ENCODE measurements at places on chromosomes 7 and 10. TPM values are rescaled to one million over a fixed set of nuclear protein-coding genes. Genes with fewer than 3 reads are reported as not detected.

The CPN1 gene
- total RNA-seq: not detected

- no peak for DNase-seq
Observed at GRCh38 chr7:3349126-3349525, 48.1 kb downstream of the SDK1 start.

GRCh38 chr10:78756604-78757343, 312.0 kb upstream of the ZMIZ1 start:
- DNase-seq: peak; percentile 24

The AGAP5 gene
- total RNA-seq: 8.4 TPM

The SPDYE11 gene
- not detected for total RNA-seq

GRCh38 chr7:108016841-108017775, 14.1 kb upstream of the LAMB1 start:
- no peak for DNase-seq

- no peak for DNase-seq
Observed at GRCh38 chr10:123521556-123521955, 144.6 kb upstream of the GPR26 start.

DNA sequence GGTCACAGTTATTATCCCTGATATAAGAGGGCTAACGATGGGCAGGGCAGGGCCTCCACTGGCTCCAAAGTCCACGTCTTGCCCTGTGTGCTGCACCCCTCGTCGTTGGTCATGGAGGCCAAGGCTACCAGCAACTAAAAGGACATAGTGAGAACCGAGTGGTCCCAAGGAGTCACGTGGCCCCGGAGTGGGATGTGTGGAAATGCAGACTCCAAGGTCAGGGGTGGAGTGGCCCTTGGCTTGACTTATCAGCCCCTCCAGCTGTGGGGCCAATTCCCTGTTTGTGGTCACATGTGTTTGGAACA, 30.7 kb downstream of the BTBD16 start:
- no peak for DNase-seq

The PDE1C gene
- total RNA-seq: not detected

DNA sequence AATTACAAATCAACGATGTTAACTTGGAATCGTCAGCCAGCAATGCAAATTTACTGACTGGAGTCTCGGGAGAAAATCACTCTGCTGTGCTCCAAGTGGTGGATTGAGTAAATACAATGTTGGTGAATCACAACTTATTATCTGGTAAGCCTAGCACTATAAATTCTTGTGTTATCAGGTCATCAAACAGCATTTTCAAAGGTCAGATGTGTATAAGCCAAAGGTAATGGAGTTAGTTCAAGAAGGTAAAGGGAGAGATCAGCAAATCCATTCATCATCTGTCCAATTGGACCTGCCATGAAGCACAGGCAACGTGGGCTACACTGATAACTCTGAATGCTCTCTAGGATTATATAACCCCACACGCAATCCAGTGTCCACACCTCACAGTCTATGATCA, 13.9 kb downstream of the CUBN start:
- no peak for DNase-seq

The IFIT1 gene
- total RNA-seq: 2.7 TPM

- no peak for DNase-seq
Observed at GRCh38 chr10:101968940-101969321, 87.0 kb downstream of the ARMH3 start.

- DNase-seq: peak; percentile 32
Observed at GRCh38 chr10:81019029-81019890, 481.6 kb downstream of the SH2D4B start.

The EXOC6 gene
- total RNA-seq: 12.1 TPM

The TAX1BP1 gene
- 150 TPM for total RNA-seq

- DNase-seq: peak; percentile 47
Observed at GRCh38 chr7:134640842-134641715, 5.6 kb upstream of the BPGM start.

- no peak for DNase-seq
Observed at GRCh38 chr10:86958116-86958900, at the start of gene SNCG. TSS of gene SNCG (plus strand) at chr10:86958599. CDS start at chr10:86958698, 99 bp downstream.

DNA sequence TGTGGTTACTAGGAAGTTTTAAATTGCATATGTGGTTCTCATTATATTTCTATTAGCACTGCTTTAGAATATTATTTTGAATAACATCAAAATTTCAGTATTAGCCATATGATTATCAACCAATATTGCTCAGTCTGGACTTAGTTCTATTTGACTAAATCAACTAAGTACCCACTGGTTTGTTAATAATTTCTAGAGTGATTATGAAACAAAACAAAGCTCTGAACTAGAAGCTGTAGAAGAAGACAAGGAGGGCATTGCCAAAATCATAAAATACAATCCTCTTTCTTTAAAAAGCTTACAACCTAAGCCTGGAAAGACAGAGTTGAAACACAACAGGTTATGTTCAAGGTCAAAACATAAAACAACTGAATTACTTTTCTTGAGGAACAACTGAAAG, 204.7 kb downstream of the KMT2C start:
- no peak for DNase-seq

- no peak for DNase-seq
Observed at GRCh38 chr7:117588352-117588794, 108.5 kb downstream of the CFTR start.

The BMPER gene
- total RNA-seq: 0.64 TPM

DNA sequence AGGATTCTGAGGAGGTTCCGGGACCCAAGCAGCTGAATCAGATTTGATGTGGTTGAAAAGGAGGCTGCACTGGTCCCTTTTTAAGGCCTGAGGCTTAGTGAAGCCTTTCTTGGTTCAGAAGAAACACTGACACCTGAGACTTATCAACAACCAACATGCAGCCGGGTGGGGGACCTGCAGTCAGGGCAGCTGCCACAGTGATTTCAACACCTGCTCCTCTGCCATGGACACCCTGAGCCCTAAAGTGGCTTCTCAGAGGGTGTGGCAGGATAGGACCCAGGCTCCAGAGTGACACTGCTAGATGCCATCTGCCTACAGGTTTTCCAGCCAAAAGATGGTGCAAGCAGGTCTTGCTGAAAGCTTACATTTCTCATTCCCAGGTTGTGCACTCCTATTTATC, 99.3 kb downstream of the COL13A1 start:
- DNase-seq: no peak

DNA sequence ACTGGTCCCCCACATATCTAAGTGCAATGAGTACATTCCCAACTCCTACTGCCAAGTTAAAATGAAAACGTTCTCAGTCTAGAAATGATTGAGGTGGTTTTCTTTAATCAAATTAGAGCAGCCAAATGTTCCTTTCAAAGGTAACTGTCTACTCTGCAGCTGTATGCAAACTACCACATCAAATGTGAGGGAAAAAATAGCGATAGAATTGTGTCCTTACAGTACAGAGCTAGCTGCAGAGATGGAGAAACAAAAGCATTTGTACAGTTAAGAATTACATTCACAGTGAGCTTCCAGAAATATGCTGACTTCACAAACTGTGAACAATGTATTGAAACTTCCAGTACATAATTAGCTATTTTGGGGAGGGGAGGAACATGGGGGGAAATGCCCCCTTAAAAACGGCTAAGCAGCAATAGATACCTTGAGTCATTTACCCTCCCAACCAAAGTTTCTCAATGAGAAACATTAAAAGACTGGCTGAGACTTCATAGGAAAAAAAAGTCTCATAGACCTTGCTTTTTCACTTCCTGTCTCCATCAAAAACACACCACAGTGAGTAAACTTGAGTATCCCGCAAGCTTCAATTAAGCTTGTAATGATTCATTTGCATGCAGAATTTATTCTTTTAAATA, 22.9 kb downstream of the CDK6 start:
- DNase-seq: peak; percentile 50

The MDH2 gene
- 95.0 TPM for total RNA-seq

DNA sequence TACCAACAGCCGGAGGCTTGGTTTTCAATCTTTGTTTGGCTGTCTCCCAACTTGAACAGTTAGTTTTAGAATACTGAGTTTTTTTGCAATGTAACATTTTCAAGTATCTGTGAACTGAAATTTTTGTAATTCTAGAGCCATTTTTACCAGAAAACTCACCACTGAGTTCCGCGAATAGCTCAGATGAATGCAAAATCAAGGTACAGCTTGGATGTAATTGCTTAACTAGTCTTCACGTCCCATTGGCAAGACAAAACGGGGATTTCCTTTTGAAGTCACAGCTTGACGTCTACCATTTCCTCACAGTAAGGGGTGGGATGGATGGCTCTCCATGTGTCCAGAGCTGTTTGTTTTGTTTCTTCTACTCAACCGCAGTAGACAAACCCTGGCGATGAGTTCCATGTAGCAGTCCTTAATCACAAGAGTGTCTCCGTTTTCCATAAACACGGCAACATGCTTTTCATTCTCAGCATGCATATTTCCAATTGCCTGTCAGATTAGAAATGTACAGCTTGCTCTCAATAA, 55.8 kb upstream of the FGFR2 start:
- DNase-seq: no peak

DNA sequence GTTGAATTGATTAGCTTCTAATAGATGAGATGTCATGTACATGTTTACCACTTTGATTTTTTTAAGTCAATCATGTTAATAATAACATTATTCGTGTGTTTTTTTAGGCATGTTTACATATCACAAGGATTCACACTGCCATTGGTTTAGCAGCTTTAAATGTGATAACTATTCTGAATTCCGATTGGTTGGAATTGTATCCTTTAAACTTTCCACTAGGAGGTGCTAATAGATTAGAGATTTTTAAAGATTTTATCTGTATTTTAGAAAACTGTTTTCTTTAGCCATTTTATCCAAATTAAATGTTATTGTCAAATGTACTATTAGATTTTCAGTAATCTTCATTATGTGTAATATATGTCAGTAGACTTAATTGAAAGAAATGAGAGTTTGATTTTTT, 83.2 kb downstream of the HECTD2 start:
- DNase-seq: no peak

The SMO gene
- total RNA-seq: 0.50 TPM

GRCh38 chr10:24262929-24263590, 54.1 kb downstream of the KIAA1217 start:
- no peak for DNase-seq

GRCh38 chr7:101128040-101128834, 1.3 kb downstream of the SERPINE1 start:
- no peak for DNase-seq

DNA sequence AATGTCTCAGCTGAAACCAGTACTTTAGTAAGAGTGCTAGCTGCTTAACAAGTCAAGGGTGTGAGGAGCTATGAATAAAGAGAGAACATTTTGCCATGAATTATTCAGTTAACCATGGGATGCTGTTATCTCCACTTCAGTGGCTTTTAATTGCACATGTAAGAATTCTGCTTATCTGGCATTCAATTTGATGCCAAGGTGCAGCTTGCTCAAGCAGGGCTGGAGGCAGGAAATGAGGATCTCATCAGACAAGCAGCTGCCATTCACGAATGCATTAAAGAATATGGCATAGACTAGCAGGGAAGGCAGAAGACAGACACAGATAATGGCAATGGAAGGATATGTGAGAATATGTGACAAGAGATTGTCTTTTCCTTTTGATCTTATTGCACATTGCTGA, 697.8 kb downstream of the NRG3 start:
- no peak for DNase-seq

The ABLIM1 gene
- 118 TPM for total RNA-seq

GRCh38 chr10:48762064-48763042, 77.7 kb downstream of the WDFY4 start:
- DNase-seq: no peak

DNA sequence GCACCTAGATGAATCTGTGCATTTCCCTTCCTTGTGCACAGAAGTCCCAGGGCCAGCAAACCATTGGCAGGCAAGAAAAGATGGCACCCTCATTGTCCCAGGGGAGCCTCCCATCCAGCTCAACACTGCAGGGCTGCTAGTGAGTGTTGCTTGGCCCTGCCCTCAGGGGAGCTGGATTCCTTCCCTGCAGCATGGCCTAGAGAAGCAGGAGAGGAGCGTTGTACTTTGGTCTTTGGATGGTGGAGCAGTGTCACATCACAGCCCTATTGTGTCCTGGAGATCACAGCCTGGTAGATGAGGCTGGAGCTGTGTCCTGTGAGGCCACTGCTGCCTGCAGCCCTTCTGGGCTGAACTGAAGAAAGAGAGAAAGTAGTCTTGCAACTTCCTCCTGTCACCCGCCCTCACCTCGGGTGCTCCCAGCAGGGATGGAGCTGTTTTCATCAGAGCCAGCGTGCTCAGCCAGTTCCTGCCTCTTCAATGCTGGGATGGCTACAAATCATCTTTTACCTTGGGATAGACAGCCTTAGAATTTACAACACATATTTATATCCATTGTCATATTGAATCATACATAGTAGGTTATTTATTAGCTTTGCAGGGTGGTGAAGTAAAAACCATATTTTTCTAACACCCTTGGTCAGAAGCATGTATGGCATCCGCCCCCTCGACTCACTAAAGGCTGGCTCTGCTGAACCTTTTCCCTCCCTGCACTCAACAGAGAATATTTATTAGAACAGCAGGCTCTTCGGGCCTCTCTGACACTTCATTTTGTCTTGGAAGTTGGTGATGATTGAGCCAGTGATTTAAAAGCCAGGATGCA, 43.1 kb upstream of the FAM180A start:
- DNase-seq: no peak

GRCh38 chr10:60389413-60390025, at the start of gene ANK3:
TSS of gene ANK3 (minus strand) at chr10:60389875. CDS start at chr10:60389538, 337 bp downstream.
- DNase-seq: no peak

The CUL2 gene
- 33.5 TPM for total RNA-seq

GRCh38 chr7:5437987-5438386, 14.4 kb upstream of the TNRC18 start:
- no peak for DNase-seq

The GPNMB gene
- total RNA-seq: not detected

DNA sequence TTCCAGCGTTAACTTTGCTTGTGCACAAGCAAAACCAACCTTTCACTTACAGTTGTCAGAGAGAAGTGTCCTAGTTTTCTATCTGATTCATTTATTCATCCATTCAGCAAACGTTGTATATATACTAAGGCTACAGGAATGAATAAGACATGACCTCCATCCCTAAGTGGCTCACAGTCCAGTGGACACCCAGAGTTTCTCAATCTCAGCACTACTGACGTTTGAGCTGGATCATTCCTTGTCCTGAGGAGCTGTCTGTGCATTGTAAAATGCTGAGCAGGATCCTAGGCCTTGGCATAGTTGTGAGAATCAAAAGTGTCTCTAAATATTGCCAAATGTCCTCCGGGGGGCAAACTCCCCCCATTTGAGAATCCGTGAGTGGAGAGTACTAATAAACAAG, 166.7 kb upstream of the PRKCQ start:
- DNase-seq: no peak

DNA sequence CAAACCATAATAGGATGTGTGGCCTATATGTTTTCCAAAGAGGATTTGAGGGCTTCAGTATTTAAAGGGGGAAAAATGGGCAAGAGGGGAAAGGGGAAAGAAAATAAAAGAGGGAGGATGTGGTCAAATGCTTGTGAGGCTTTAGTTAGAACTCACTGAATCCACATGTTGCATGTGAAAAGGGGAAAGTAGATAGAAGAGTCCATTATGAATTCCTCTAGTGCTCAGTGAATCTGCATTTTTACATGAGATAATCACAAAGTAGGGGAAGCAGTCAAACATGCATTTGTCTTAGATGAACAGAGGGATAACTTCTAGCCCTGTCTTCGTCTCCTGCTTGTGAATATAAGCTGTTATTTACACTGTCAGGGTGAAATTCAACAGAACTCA, 24.6 kb upstream of the AKAP9 start:
- no peak for DNase-seq

All from natural killer cell (primary cell).